Activated CD8-positive, alpha-beta T cell treated with anti-CD3 and anti-CD28 coated beads for 36 hours (primary cell): ENCODE measurements at places on chromosomes 7 and 10.

DNA sequence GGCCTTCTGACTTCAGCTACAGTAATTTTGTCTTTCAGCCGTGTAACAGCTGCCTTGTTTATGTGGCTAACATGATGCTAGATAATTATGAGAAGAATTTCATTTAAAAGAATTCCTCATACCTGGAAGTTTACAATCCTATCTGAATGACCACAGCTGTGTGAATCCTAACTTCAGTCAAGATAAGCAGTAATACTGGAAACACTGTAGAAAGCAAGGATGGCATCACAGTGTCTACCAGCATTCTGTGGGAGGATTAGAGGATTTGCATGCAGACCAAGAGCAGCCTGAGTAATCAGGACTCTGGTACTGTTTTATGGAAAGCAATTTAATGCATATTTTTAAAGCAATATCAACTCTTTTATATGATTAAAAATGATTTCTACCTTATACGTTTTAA is 282.4 kb downstream of the EXOC4 start:
- H3K27ac ChIP-seq, result no peak overlapping the region
- DNase-seq, result no peak

DNA sequence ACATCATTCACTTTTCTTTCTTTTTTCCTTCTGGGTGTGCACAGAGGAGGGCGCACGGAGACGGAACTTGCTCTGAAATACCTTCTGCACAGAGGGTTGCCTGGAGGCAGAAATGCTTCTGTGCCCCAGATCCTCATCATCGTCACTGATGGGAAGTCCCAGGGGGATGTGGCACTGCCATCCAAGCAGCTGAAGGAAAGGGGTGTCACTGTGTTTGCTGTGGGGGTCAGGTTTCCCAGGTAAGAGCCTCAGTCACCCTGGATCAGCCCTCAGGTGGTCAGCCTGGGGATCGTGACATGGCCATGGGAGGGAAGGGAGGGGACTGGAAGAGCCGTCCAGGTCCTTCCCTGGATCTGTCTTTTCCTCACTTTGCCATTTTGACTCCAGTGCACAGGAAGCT is 33.6 kb downstream of the VWA2 start:
- no peak overlapping the region for H3K4me3 ChIP-seq
- no peaks in the 10 kb centered on the region for H3K36me3 ChIP-seq
- no peak for DNase-seq
- no peaks in the 10 kb centered on the region for H3K4me1 ChIP-seq

GRCh38 chr10:6202684-6203330 is at the start of gene PFKFB3:
Gene PFKFB3 (plus strand): TSS chr10:6202932. CDS start chr10:6203261, 329 bp downstream.
- H3K4me3 ChIP-seq, result peak within 1 kb of the TSS; percentile 98
- H3K27me3 ChIP-seq, result no peaks in the 10 kb centered on the region
- peak; percentile 97 for DNase-seq
- H3K27ac ChIP-seq, result peak within 1 kb of the TSS; percentile 98

DNA sequence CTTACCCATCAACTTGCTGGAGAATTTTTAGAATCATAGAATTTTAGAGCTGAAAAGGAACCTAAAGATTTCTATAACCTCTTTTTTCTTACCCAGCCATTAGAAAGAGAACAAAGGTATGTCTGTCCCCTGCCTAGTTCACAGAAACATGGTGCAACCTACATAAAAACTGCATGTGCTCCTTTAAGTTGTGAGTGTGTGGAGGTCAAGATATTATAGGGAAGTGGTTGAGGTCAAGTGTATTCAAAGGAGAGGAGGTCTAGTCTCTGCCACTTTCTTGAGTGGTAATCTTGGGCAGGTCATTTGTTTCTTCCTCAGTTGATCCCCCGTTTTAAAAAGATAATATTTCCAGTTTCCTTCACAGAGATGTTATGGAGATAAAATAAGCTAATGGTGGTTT is 6.4 kb downstream of the UBTD1 start:
- no peak overlapping the region for H3K4me3 ChIP-seq
- H3K36me3 ChIP-seq, result no peaks in the 10 kb centered on the region
- DNase-seq, result no peak
- H3K27me3 ChIP-seq, result peaks cover 23% of the 10 kb centered on the region
- H3K4me1 ChIP-seq, result no peaks in the 10 kb centered on the region

- DNase-seq, result no peak
- no peaks in the 10 kb centered on the region for H3K36me3 ChIP-seq
Measured at GRCh38 chr7:104791080-104791479, 222.9 kb upstream of the KMT2E start.

DNA sequence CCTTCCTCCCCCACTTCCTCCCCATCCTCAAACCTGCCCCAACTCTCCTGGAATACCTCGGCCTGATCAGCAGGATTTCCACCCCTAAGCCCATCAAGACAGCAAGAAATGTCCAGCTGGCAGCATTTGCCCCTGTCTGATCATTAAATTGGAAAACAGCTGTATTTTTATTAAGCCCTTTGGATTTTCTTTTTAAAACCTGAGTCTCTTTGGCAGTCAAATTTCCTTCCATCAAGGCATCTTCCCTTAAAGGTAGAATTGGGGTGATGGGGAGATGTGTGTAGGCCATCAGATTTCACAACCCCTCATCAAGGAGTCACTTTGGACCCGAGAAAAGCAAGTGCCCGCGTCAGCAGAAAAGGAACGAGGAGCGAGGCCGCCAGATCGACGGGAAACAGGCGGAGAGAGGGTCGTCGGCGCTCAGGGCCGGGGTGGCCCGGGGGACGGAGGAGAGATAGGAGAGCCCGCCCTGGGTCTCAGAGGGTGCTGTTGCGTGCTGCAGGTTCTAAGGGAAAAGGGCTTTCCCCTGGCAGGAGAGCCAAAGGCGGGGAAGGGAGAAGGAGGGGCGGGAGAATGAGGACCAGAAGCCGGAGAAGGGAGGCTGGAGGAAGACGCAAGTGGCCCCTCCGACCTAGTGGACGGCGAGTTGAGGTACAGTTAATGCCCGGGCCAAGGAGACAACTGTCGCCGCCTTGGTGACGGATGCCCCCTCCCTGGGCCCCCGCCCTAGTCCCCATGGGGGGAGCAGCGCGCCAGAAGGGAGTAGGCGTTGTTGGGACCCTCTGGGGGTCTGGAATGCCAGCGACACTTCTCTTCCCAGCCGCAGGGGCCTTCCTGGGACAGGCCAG is 11.5 kb upstream of the GATA3 start:
- no peak overlapping the region for H3K27ac ChIP-seq
- H3K27me3 ChIP-seq, result peaks cover 97% of the 10 kb centered on the region
- H3K4me3 ChIP-seq, result peak overlapping the region; percentile 6
- peaks cover 2% of the 10 kb centered on the region for H3K36me3 ChIP-seq
- no peak for DNase-seq

DNA sequence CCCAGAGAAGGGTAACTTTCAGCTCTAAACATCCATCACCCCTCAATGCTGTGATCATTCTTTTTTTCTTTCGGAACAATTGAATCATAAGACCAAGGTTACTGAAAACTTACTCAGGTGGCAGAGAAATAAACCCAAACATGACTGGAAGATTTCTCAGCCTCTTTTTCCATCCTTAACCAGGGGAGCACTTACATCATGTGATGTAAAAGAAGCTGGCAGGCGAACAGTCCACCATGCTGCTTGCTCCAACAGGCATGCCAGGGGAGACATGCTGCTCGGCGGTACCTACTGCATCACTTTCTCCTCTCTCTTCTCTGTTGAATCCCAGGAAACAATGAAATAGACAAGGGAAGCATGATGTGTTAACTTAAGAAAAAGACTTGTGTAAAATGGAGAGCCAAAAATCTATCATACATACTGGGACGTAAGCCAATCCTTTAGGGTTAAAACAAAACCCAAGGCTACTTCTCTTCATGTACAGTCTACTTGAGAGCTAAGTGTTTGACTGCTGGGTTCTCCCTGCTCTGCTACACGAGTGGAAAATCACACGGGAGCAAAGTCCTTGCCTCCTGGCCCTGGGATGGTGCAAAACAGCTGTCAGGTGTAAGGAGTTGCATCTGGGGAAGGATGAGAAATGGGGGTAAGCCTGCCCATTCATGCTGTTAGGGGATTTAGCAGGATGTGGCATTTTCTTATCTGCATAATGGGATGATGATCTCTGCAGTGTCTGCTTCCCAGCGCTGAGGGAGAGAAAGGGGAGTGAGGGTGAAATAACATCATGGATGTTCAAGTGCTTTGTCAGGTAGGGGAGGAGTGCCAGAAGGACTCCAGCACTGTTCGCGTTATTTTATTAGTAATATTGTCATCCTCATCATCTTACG is 64.3 kb upstream of the ZNF438 start:
- peaks cover 31% of the 10 kb centered on the region for H3K4me1 ChIP-seq
- no peak for DNase-seq
- peaks cover 2% of the 10 kb centered on the region for H3K27me3 ChIP-seq
- H3K27ac ChIP-seq, result peak overlapping the region; percentile 41
- H3K4me3 ChIP-seq, result no peak overlapping the region

GRCh38 chr7:70698219-70698832 is 433.6 kb upstream of the GALNT17 start:
- no peak overlapping the region for H3K4me3 ChIP-seq
- H3K4me1 ChIP-seq, result peaks cover 15% of the 10 kb centered on the region
- peak; percentile 20 for DNase-seq
- no peak overlapping the region for H3K27ac ChIP-seq
- H3K27me3 ChIP-seq, result peaks cover 31% of the 10 kb centered on the region

DNA sequence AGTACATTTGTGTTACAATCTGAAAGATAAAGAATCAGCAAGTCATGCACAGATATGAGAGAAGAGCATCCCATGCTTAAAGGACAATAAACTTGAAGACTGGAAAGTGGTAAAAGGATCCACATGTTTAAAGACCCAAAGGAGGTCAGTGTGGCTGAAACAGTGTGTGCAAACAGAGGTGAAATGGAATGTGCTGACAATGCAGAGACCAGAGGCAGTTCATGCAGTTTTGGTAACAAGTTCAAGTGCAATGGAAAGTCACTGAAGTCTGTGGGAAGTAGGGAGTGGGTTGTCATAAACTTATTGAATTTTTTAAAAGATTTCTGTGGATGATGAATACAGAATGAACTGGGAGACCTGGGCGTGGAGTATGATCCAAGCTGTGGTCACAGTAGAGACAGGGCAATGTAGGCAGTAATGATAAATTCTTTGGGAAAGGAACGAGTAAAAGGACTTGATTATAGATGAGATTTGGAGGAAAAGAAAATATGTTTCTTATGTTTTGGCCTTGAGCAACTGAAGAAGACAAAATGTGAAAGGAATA is 408.0 kb downstream of the HGF start:
- H3K4me3 ChIP-seq, result no peak overlapping the region
- no peaks in the 10 kb centered on the region for H3K27me3 ChIP-seq
- no peaks in the 10 kb centered on the region for H3K4me1 ChIP-seq
- no peak for DNase-seq

DNA sequence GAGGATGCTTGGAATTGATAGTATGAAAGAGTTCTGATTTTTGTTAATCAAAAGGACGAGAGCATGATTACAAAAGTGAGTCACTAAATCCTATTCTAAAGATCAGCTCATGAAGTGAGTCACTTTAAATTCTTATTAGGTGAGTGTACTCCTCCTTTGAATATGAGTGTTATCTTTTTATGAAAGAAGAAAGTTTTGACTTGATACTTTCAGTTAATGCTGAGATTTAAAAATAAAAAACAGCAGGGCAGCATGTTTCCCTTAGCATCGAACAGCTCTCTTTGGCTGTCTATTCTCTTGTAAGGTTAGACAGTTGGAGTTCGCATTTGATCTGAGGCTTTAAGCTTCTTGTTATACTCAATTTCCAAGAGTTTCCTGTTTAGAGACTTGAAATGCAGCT is 222.0 kb downstream of the TWIST1 start:
- H3K36me3 ChIP-seq, result no peaks in the 10 kb centered on the region
- no peak overlapping the region for H3K4me3 ChIP-seq
- H3K4me1 ChIP-seq, result no peaks in the 10 kb centered on the region
- DNase-seq, result no peak

- no peak overlapping the region for H3K27ac ChIP-seq
- no peak for DNase-seq
- peaks cover 9% of the 10 kb centered on the region for H3K36me3 ChIP-seq
Measured at GRCh38 chr10:74921744-74922143, 95.3 kb downstream of the KAT6B start.

DNA sequence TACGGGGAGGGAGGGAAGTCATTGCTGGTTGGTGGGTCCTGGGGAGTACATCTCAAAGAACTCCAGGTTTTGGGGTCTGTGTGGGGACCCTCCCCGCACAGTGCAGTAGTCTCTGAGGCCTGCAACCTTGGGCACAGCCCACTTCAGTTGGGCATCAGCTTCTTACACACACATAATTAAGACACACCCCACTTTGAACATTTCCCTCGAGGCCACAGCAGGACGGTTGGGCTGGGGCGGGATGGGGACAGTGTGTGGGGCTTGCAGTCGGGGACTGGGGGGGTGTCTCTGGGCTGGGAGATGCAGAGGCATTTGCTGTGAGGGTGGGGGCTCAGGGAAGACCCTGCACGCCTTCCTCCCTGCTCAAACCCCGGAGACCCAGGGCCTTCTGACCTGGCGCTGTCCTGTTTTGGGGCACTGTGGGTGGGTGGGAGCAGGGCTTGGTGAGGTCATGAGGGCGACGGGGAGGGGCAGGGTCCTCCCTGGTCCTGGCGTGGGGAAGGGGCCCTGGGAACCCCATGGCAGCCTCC is 1.3 kb downstream of the LFNG start:
- peak overlapping the region; percentile 87 for H3K27ac ChIP-seq
- peaks cover 31% of the 10 kb centered on the region for H3K4me1 ChIP-seq
- H3K27me3 ChIP-seq, result no peaks in the 10 kb centered on the region
- DNase-seq, result peak; percentile 32

- no peaks in the 10 kb centered on the region for H3K27me3 ChIP-seq
- H3K4me1 ChIP-seq, result no peaks in the 10 kb centered on the region
- no peak overlapping the region for H3K4me3 ChIP-seq
- no peaks in the 10 kb centered on the region for H3K36me3 ChIP-seq
Measured at GRCh38 chr7:149100821-149101220, 10.3 kb upstream of the ZNF786 start.

DNA sequence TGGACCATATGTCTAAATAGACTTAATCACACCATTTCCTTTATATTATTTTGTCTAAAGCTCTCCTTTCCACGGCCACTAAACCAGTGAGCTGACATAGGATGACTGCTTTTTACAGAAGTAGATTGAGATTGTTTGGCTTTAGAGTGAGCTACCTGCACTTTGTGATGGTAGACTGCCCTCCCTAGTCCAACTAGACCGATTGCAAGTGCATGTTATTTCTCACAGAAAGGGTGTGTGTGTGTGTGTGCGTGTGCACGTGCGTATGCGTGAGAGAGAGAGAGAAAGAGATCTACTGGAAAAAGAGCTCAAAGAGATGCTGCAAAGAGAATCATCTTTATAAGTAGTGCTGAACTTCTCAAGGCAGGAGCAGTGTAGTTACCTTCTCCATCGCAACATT is 60.7 kb downstream of the VCL start:
- no peaks in the 10 kb centered on the region for H3K27me3 ChIP-seq
- no peak overlapping the region for H3K27ac ChIP-seq
- DNase-seq, result peak; percentile 50
- H3K4me3 ChIP-seq, result no peak overlapping the region
- peaks cover 10% of the 10 kb centered on the region for H3K36me3 ChIP-seq
- H3K4me1 ChIP-seq, result peaks cover 33% of the 10 kb centered on the region

GRCh38 chr7:143733876-143734275 is 23.6 kb downstream of the CTAGE6 start:
- no peak overlapping the region for H3K4me3 ChIP-seq
- DNase-seq, result no peak
- H3K27me3 ChIP-seq, result no peaks in the 10 kb centered on the region
- peaks cover 18% of the 10 kb centered on the region for H3K4me1 ChIP-seq
- H3K36me3 ChIP-seq, result peaks cover 26% of the 10 kb centered on the region
